ENCODE measurements at places on chromosomes 2 and 18.

DNA sequence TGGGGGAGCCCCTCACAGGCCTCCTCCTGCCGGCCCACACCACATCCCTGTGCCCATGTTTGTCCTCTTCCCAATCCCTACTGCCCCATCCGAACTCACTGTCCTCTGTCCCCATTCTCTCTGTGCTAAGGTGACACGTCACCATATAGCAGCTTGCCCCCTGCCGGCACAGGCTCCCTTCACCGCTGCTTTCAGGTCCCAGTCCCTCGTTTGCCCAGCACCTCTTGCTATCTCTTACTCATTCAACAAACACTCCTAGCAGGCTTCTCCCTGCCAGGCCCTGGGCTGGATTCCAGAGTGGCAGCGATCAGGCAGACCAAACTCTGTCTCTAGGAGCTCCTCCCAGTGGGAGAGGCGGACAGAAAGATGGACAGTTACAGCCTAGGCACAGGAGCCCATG lies 74.3 kb downstream of the TFCP2L1 start:
- DNase-seq, result no peak

GRCh38 chr2:120490091-120490798 lies 144.3 kb downstream of the INHBB start:
- no peak for DNase-seq

DNA sequence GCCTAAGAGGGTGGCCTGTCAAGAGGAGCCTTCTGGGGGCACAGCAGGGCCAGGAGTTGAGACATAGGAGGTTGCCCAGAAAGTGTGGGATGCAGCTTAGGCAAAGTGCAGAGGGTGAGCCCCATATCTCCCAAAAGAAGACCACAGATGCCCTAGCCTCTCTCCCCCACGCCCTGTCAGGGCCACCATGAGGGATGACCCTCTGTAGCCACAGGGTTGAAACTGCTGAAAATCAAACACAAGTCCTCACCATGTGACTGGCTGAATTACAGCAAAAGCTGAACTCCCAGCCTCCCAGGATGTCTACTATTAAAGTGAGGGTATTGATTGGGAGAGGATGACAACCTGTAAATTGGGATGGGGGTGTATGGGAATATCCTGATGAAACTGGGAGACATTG lies 37.4 kb upstream of the ARHGEF4 start:
- no peak for DNase-seq

DNA sequence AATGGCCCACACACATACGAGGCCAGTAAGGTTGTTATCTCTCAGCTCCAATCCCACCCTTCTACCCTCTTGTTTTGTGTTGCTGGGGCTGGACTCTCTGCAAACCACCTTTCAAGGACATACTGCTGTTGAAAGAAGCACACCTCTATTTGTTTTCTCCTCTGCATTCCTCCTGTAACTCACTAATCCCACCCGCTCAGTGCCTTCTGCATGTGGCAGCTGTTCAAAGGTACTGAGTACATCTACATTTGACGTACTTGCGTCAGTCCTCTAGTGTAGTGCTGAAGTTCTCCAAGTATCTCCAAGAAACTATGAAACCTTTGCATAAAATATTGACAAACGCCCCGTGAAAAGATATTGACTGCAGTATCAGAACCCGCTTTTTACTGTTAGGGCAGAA lies 310.6 kb downstream of the AFF3 start:
- no peak for DNase-seq

DNA sequence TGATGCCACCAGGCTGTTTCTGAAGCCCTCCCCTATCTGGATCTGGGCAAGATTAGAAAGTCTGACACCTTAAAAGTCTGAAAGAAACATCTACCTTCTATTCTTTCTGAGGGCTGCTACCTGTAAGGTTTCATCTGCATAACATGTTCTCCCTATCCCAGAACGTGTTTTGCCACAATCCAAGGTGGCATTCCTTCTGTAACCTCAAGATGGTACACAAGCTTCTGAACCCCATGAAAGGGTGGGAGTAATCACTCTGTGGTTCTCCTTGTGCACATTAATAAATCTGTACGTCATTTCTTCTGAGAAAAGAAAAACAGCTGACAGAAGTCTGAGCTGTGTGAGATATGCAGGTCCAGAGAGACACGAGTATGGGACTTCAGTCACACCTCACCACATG lies 41.8 kb upstream of the MSH6 start:
- DNase-seq, result no peak

- no peak for DNase-seq
These were observed 326.8 kb upstream of the DLGAP1 start for GRCh38 chr18:4781873-4782272.

GRCh38 chr18:67232991-67233390 lies 283.5 kb downstream of the DSEL start:
- DNase-seq, result no peak

Measured in stimulated activated CD8-positive, alpha-beta memory T cell treated with anti-CD3 and anti-CD28 coated beads, Interleukin-7, amount 100 ng/mL, for 1 hour (primary cell).